Left hindlimb (tissue), 1 donor: ENCODE measurements at places on chromosomes 1 and 21.

- no peak for DNase-seq
These were observed 17.1 kb downstream of the TP73 start for GRCh38 chr1:3669421-3669821.

- DNase-seq: peak; percentile 40
These were observed 88.3 kb downstream of the TPR start for GRCh38 chr1:186286615-186287315.

GRCh38 chr1:170698301-170699275 lies 34.7 kb downstream of the PRRX1 start:
- DNase-seq: peak; percentile 55

DNA sequence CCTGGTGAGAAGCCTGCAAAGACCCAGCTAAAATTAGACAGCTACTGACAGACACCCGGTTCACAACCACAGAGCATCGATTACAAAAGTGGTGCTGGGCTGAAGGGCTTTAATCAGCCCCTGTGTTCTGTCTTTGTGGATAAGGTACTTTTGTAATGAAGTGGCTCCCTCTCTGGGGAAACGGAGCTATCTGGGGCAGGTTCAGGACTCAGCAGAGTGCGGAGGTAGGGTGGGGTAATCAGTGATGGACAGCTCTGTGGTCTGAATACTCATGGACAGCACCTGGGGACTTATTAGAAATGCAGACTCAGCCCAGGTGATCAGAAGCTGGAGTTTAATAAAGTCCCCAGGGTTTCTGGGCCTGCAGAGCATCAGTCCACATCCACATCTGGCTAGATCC lies 152.0 kb downstream of the MATN1 start:
- no peak for DNase-seq

DNA sequence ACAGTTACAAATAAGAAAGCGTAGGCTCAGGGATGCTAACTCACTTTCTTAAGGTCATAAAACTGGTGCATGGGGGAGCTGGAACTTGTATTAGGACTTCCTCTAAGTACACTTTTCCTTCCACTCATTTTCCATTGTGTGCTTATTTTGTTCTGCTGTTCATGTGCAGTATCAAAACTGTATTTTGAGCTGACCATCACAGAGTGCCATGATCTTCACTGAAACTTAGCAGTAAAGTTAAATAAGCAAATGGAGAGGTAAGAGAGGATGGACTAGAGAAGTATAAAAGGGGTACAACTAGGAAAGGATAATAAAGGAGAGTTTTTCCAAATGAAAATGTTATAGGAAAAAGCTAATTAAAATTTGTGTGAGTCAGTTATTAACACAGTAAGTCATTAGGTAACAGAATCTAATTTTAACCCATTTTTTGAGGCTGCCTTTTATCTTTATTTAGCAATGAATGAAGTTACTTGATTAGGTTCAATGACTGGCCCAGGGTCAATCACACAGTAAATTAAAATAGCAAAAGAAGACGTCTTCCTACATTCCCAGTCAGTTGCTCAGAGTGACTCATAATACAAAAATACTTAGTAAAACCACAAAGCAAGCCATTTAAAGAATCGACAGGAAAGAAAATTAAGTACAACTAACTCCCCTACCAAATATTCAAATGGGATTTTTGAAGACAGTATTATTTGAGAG lies 165.8 kb upstream of the C1orf105 start:
- DNase-seq: no peak

GRCh38 chr1:39992234-39992633 lies 37.3 kb downstream of the MFSD2A start:
- no peak for DNase-seq

GRCh38 chr1:232835166-232835565 lies 29.9 kb downstream of the MAP10 start:
- no peak for DNase-seq

- DNase-seq: no peak
These were observed 724.6 kb upstream of the ADAMTS5 start for GRCh38 chr21:27691516-27691915.

DNA sequence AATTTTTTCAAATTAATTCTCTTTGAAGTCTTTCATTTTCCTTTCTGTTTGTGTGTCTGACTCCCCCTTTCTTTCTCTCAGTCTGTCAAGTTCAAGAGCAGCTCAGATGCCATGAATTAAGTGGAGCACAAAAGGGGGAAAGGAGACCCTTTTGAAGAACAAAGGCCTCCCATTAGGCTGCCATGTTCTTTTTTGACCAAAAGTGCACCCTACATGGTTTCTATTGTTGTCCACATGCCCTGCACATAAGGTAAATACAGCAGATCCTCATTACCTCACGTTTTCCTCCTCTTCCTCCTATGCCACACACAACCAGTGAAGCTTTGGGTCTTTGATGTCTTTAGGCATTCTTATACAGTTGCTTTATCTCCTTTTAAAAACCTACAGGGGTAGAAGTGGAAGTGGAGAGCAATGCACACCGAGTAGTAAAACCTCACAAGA lies 47.7 kb downstream of the POU2F1 start:
- no peak for DNase-seq

GRCh38 chr1:168273575-168273974 lies 7.1 kb upstream of the TBX19 start:
- no peak for DNase-seq

DNA sequence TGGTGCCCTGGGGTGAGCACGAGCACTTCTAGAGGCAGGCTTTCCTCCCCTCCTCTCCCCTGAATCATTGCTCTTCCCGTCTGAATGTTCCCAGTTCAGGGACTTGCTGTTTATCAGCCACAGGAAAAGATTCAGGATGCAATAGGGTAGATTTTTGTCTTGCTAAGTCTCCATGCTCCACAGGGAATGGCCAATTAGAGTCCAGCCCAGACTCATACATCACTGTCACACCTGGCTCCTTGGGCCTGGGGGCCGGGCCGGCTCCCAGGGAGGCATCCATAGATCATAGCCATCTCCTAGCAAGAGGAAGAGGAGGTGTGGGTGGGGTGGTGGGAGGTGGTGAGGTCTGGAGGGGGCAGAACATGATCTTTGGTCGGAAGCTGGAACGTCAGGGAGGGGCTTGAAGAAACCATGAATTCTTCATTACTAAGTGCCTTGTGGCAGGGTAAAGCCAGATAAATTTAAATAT lies 83.4 kb downstream of the LRRN2 start:
- no peak for DNase-seq

DNA sequence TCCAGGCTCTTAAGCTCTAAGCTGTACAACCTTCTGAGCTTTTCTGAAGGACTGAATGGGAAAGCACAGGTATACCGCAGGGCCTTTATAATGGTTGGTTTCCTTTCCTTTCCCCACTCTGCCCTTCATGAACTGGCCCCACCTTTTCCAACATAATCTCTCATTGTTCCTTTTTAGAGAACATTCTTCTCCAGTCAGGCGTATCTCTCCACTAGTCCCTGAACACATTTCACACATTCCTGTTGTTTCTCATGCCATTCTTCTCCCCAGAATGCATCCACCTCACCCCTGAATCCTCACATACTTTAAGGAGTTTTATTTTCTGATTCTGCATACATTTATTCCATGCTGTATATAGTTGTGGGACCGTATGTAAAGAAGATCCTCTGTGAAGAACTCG lies 41.3 kb downstream of the PGM1 start:
- no peak for DNase-seq
